ENCODE measurements at places on chromosomes 6 and 20.

- no peak for DNase-seq
These were observed 9.9 kb upstream of the MMP24 start for GRCh38 chr20:35216541-35216940.

- DNase-seq = no peak
These were observed 501.1 kb downstream of the PTPRT start for GRCh38 chr20:42688576-42688975.

DNA sequence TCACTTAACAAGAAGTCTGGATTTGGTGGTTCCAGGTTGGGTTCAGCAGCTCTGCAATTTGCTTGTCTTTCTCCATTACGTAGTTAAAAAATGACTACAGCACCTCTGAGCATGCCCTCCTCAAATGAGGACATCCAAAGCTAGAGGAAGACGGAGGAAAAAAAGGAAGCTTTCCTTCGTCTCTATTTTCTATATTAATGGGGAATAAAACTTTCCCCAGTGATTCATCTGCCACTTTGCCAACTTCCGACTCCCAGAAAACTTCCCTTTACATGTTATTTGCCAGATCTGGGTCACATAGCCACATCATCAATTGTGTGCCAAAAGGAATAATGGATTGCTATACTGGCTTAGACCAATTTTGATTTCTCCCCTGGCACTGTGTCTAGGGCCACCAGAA lies 69.5 kb downstream of the ZFAND3 start:
- DNase-seq = no peak

DNA sequence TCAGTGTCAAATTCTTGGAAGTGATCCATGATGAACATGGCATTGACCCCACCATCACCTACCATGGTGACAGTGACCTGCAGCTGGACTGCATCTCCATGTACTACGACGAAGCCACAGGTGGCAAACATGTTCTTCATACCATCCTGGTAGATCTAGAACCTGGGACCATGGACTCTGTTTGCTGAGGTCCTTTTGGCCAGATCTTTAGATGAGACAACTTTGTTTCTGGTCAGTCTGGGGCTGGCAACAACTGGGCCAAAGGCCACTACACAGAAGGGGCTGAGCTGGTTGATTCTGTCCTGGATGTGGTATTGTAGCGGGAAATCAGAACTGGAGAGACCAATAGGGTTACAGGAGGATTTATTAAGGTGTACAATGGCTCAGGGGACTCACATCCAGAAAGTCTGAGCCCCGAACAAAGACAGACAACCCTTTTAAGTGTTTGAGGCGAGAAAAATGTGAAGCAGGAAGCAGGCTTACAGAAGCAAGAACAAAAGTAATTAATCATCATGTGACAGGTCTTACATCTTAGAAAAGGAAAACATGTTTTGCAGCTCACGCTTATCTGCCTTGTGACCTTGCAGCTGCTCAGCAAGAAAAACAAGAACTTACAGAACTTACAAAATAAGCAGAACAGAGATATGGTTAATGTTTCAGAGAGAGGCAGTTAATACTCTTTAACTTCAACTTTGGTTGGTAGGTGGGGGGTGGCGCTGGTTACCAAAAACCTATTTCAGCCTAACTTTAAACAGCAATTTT lies 58.8 kb upstream of the MOCS1 start:
- no peak for DNase-seq

DNA sequence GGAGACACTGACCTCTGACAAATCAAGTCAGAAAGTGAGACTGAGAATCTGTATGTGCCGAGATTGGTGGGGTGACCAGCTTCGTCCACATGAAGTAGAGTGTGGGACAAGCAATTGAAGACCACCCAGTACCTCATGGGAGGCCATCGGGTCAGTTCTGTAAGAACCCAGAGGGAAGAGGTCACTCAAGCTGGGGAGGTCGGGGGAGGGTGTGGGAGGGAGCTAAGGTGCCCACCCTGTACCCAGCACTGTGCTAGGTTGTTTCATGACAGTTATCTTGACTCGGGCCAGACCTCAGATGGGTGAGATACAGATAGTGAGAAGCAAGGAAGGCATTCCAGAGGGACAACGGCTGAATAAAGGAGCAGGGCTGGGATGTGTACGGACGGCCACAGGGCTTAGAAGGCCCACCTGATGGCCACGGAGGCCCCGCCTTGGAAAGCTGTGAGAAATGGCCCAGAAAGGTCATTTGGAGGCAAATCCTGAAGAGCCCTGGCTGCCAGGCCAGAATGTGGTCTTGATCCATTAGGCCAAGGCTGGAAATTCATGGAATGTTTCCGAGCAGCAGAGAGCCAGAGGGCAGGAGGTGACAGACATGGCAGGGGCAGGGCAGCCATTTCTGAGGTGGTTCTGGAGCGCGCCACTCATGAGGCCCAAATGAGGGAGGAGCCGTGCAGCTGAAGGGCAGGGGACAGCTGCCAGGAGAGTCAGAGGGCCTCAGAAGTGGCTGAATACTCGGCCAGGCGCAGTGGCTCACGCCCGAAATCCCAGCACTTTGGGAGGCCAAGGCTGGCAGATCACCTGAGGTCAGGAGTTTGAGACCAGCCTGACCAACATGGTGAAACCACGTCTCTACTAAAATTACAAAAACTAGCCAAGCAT lies 7.7 kb downstream of the MMP24OS start:
- no peak for DNase-seq

- no peak for DNase-seq
These were observed 485.4 kb upstream of the MANEA start for GRCh38 chr6:95091823-95092436.

GRCh38 chr6:77466451-77467437 lies 3.5 kb upstream of the HTR1B start:
- DNase-seq = no peak

- no peak for DNase-seq
These were observed 17.7 kb downstream of the SRXN1 start for GRCh38 chr20:635028-635892.

DNA sequence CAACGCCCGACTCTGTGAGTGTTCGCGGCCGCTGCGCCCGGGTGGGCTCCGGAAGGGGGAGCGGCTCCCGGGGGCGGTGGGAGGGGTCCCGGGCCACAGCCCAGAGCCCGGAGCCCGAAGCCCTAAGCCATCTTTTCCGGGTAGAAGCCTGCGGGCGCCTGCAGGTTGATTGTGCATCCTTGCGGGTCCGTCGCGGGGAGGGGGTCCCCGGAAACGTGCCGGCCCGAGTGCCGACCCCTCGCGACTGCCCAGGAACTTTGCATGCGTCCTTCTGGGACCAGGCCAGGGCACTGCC lies 413 bp downstream of the PTPRA start:
- DNase-seq = peak; percentile 41

DNA sequence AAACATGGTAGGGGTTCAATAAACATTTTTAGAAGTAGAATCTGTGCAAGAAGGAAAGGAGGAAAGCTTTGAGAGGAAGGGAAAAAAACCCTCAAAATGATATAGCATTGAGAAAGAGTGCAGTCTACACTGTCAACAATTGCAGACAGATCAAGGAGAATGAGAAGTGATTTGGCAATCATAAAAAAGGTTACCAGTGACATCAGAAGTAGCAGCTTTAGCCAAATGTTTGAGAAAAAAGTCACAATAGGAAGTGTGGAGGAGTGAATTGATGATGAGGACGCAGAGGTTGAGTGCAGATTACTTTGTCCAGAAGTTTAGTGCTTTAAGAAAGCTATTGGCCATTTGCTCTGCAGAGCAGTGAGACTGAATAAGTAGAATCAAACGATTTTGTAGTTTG lies 155.0 kb downstream of the GJA1 start:
- no peak for DNase-seq

DNA sequence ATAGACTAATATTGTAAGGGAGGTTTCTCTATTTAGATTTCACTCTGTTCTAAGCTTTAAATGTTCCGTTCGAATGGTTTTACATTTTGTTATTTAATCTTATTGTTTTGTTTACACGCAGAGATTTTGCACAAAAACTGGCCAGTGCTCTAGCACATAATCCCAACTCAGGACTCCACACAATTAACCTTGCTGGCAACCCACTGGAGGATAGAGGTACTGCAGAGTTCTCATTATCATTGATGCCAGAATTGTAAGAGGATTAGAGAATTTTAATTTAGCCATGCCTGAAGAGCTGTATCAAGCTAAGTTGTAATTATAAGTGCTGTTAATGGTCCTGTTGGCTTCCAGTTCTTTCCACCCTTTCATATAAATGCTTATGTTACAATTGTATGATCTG lies 179.7 kb upstream of the SCGN start:
- DNase-seq = no peak

DNA sequence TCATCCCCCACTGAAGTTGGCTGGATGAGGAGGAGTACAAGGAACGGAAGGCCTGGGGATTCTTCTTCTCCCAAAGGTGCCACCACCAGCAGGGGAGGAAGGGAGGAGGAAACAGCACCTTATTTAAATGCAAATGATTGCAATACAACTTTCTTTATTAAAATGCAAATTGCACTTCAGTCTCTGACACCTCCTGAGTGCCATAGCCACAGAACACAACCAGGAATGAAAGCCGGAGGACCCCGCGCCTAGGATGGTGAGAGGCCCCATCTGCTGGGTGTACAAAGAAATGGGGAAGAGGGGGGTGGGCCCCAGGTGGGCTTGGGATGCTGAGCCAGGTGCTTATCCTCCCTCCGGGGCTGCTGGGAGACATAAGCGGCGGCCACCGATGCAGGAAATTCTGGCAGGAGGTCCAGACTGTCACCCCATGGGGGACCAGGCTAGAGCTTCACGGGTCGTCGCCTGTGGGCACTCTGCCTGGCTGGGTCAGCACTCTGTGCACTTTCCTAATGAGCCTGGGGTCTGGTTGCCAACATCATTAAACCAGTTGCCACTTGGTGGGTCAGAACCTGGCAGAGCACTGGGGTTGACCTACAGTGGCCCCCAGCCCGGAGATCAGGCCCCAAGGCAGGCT lies 154.2 kb upstream of the MLN start:
- no peak for DNase-seq

DNA sequence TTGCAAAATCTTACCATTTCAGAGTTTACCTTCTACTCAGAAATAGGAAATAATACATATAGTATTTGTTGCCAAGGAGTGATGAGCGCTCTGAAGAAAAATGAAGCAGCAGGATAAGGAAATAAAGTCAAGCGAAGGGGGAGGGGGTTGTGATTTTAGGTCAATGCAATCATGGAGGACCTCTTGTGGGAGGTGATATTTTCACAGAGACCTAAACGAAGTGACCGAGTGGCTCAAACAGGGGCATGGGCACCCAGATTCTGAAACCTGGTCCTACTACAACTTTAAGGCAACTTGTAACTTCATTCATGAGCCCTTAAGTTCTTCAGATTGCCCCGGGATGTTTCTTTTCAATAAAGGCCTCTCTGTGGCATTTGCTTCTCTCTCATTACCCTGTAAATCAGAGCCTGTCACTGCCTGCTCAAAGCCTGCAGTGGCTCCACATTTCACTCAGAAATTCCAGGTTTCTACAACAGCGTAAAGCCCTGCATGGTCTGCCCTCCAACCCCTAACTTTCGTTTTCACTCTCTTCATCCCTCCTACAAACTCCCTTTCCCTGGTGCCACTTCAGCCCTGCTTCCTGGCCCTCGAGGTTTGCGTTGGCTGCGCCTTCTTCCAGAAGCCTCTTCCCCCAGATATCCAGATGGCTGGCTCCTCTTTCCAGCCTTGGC lies 162.7 kb downstream of the TBC1D7 start:
- no peak for DNase-seq

DNA sequence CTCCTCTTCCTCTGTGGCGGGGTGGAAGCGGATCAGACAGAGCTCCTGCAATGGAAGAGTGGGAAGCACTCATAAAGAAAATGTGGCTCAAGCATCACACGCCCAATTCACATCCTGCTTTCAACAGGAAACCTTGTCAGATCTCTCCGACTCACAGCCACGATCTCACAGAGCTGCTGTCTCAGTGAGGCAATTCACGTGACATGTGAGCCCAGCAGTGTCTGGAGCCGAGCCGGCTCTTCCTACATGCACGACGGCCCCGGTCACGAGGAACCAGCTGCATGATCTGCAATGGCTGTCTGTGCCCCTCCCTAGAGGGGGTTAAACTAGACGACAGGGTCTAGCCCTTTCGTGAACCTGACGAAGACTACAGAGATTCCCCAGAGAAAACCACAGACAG lies 29.5 kb upstream of the TCFL5 start:
- DNase-seq = no peak

All from posterior cingulate gyrus (tissue), 11 donors.